ENCODE measurements at places on chromosomes 5 and 9. TPM values are rescaled to one million over a fixed set of nuclear protein-coding genes. Genes with fewer than 3 reads are reported as not detected.

DNA sequence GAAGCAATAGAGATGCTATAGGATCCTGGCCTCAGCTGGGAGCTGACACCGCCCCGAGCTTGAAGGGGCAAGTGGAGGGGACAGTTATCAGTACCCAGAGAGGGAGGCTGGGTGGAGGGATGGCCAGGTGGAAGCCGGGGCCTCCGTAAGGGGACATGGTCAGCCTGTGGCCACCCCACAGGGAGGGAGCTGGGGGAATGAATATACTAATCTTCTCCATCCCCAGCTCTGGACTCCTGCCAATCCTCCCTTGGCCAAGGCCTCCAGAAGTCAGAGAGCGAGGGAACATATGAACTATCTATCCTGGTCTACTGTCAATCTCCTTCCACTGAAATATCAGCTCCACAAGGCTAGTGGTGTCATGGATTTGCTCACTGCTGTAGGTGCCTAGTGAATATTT lies 109.3 kb downstream of the BOD1 start:
- no peak for DNase-seq

DNA sequence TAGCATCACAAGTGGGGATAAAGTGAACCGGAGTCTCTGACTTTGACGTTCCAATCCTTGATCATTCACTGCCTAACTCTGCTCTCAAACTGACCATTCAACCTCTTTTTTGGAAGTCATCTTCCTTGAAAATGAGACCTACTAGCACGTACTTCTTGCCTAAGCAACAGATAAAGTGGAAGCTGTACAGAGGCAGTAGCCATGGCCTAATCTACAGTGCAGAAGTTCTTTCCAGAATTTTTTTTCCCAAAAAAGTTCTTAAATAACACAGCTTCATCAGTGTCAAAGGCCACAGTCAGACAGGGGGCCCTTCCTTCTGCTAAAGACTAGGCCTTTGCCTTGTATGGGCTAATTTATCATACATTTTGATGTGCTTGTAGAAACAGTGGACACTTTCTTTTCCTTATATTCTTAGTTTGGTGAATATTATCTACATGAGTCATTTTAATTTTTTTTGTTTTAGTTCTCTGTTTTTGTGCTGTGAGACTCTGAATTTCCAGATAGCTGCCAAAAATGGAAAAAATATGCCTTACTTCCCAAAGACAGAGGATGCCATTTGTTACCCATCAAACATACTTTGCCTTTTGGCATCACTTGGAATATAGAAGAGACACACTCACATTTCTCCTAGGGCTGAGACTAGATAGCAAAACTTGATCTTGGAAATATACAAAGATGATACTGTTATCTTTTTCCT lies 96.3 kb upstream of the VCAN start:
- no peak for DNase-seq

- DNase-seq: no peak
These were observed 37.3 kb downstream of the SPIN1 start for GRCh38 chr9:88425538-88425950.

- DNase-seq: no peak
These were observed 172.1 kb upstream of the GAS1 start for GRCh38 chr9:87119328-87119881.

The NUP188 gene
- total RNA-seq: 75.7 TPM

The IFT74 gene
- 41.4 TPM for total RNA-seq

- no peak for DNase-seq
These were observed 13.5 kb downstream of the NREP start for GRCh38 chr5:111743512-111743911.

DNA sequence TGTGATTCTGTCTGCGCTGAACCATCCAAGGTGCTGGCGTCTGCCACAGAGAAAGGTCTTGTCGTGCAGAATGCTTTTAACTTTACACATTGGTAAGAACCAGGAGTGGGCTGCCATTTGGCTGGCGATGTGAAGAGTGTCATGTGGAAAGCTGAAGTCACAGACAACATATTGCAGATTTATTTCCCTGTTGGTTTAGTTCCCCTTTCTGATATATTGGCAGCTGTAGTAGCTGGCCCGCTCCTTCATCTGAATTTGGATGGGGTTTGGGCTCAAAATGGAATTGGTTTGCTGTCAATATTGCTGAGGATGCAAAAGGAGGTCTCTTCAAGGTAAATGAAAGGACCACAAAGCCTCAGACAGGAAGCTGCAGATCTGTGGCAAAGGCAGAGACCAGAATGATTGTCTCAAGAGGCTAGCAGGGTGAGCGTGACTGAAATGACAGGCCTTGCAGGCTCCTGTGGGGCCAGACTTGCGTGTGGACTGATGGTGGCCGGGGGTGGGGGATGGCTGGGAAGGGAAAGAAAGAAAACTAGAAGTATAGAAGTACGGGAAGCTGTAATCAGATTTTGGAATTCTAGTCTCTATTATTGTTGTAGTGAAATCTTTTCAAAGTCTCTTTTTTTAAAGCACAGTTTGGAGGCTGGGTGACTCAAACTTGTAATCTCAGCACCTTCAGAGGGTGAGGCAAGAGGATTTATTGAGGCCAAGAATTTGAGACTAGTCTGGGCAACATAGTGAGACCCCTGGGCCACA lies 25.1 kb upstream of the CD180 start:
- DNase-seq: no peak

- DNase-seq: no peak
These were observed 84.1 kb downstream of the KIAA1958 start for GRCh38 chr9:112570671-112571167.

- DNase-seq: no peak
These were observed 118.8 kb downstream of the SIL1 start for GRCh38 chr5:139079225-139079990.

DNA sequence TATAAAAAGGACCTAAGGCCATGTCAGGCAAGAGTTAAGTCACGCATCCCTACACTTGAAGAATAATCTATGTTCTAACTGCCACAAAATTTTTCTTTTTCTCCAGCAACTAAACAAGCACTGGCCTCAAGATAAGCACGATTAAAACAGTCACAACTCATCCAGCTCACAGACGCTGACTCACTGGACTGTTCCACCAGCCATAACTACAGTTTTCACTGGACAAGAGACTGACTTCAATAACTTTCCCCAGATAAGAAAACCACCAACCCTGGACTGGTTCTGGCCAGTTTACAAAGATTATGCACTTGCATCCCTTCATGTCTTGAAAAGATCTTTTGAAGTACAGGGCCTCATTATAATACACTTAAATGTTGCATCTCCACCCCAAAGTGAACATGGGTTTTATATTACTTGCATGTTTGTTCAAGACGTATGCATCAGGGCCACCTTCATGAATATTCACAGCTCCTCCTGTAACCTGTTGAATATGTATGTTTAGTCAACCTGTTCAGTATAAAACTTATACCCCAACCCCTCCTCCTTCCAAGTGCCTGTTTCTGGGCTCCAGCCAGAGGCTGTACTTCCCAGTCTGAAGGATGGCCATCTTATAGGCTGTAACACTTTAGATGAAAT lies 129.3 kb upstream of the EPB41L4A start:
- no peak for DNase-seq

- no peak for DNase-seq
These were observed 803.5 kb downstream of the TLE1 start for GRCh38 chr9:80885894-80886293.

DNA sequence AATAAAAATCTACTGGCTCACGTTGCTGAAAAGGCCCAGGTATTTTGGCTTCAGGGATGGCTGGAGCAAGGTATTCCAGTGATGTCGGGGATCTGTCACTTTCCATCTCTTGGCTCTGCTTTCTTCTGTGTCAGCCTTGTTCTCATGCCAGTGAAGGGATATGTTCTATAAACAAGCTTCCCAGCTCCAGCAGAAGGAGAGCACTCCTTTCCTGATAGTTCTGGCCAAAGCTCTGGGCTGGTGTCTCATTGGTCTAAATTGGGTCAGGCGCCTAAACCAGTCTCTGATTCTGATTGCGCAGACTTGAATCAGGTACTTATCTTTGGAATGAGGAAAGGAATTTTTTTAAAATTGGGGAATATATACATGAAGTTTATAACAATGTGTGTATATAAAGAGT lies 5.1 kb downstream of the SNX30 start:
- no peak for DNase-seq

The SLC36A3 gene
- total RNA-seq: not detected

DNA sequence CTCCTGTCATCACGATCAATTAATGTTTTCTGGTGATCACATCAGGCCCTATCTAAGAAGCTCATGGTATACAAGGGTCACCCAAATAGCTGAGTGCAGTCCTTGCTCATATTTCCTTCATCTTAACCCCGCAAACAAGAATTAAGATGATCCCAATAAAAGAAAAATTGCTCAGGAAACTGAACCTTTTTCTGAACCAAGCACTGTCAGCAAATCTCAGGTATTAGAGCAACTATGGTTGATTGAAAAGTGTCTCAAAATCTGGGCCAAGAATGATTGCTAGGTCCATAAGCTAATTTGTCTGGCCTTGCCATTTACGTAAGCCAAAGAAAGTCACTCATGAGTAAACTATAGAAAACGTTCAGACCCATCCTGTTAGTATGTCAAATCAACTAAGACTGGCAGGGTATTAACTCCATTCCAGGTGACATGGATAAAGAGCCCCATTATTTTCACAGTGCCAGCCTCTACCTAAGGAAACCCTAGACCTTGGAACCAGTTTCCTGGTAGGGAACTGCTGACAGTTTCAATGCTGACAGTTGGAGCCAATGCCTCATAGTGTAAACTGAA lies 209.3 kb downstream of the DEPDC1B start:
- DNase-seq: no peak

DNA sequence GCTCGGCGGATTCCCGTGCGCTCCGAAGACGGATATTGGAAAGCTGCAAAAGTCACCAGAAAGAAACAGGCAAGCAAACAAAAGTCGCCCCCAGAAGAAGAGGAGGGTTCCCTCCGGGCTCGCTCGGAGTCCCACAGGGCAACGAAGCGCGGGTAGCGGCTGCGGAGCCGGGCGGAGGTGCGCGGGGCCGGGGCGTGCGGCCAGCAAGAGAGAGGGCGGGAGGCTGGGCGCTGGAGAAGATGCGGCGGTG lies at the start of gene FBN2:
FBN2 (minus strand) TSS at position 246 of the 250 bp plus-strand sequence. CDS start 642 bp downstream, outside the sequence.
- no peak for DNase-seq

GRCh38 chr5:180297587-180298282 lies 5.9 kb upstream of the MAPK9 start:
- no peak for DNase-seq

DNA sequence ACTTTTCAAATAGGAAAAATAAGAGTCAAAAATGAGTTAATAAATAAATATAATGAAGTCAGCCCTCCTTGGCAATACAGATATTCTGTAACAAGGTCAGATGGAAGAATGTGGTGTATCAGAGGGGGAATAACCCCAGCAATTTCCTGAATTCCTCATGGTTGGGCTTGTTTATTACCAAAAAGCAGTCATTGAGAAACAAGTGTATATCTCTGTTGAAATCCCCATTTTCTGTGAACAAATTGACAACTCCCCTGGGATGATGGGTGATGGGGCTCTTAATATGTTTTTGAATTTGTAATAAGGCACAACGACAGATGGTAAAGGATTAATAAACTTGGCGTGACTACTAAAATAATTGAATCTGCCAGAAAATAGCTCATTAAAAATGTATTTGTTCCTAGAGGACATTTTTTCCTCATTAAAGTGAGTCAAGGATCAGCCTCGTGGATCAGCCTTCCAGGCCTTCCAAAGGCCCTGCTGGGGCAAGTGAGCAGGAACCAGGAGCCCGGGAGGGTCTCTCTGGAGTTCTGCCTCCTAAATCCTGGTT lies 34.2 kb downstream of the THBS4 start:
- no peak for DNase-seq

DNA sequence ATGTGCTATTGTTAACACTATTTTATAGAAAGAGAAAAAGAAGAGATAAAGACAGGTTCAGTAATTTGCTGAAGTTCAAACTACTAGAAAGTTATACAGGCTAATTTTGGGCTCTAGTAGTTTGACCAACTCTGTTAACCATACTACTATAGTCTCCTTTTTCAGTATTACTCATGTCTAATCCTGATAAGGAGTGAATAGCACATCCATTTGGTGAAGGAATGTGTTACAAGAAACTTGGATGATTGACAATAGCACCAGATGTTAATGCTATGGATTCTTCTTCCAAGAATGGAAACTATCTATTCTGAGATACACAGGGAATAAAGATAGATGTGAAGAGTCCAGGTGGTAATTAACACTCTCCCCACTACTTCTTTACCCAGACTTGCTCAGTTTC lies 677.3 kb downstream of the PRELID2 start:
- no peak for DNase-seq

The SLC34A1 gene
- not detected for total RNA-seq

- DNase-seq: no peak
These were observed 137.6 kb downstream of the CRB2 start for GRCh38 chr9:123493627-123494026.

The BHMT gene
- total RNA-seq: 0.41 TPM

GRCh38 chr5:149049371-149049781 lies 13.5 kb downstream of the SH3TC2 start:
- no peak for DNase-seq

DNA sequence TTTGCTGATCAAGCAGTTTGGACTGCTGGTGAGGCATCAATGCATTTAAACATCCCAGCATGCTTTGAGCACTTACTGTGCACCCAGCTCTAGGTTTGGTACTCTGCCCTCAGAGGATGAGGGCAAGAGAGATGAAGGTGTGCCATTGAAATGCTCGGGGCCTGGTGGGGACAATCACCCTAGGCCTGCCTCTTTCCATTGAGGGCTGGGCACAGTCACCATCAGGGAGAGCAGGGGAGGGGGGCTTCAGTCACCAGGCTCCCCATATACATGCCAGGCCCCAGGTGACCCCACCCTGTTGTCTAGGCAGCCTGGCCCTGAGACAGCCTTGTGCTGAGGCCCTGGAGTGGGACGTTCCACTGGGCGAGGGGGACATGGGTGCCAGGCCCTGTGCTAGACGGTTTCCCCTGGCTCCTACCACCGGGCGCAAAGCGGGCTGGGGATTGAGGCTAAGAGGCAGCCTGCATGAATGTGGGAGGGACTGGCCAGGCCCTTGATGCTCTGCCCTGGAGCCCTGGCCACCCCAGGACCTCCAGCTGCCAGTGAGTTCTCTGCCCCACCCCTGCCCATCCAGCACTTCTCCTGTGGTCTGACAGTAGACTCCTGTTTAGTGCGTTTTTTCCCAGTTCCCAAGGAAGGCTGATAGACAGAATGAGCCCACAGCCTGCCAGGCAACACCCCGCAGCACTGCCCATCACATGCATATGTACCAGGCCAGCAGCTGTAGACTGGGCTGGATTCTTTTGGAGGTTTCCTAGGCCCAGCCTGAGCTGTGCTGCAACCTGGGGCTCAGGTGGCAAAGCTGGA lies 18.9 kb downstream of the TCF7 start:
- DNase-seq: no peak

DNA sequence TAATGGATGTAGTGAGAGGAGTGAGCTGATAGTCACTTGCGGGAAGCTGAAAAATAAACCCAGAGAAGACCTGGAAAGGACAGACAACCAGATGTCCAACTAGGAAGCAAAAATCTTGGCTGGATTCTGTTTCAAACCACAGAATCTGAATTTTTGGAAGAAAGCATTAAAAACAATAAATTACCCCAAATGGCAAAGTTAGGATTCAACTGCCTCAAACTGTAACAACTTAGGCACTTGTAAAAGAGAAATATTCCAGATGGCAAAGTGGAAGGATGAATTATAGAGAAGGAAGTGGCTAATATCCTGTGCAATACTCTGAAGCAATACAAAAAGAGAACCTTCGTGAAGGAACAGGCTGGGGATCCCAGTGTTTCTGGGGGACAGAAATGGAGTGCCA lies 46.8 kb upstream of the SLIT3 start:
- no peak for DNase-seq

- no peak for DNase-seq
These were observed 2.8 kb downstream of the CDH10 start for GRCh38 chr5:24642022-24642421.

GRCh38 chr9:12968093-12968492 lies 193.3 kb downstream of the LURAP1L start:
- no peak for DNase-seq

- DNase-seq: no peak
These were observed 26.4 kb downstream of the SURF6 start for GRCh38 chr9:133309608-133310007.

Data from thoracic aorta (tissue), 2 donors.